NCI-H1417 treated with DMSO at 0.1 percent for 48 hours (cell line): ENCODE measurements at places on chromosomes 16 and 17.
A peak's percentile ranks its signal among the peaks of the same experiment; 100 is the strongest.

DNA sequence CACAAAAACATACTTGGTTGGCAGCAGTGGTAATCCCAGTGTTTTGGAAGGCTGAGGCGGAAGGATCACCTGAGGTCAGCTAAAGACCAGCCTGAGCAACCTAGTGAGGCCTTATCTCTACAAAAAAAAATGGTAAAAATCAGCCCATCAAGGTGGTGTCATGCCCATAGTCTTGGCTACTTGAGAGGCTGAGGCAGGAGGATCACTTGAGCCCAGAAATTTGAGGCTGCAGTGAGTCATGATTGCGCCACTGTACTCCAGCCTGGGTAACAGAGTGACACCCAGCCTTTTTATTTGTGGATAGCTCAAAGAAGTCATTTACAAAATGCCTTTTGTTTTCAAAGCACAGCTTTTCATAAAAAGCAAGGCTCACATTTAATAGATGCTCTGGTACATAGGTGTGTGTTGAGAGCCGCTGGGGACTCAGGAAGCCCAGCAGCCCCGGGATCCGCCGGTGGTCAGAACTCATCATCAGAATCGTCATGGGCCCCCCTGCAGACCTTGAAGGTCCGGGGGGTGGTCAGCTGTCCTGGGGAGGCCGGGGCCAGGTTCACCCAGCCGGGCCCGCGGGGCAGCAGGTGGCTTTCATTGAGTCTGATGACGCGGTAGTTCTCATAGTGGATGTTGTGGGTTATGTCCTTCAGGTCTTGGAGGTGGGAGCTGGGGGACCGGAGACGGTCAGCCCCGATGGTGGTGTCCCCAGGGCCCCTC lies 10.5 kb upstream of the ZNF500 start:
- DNase-seq: no peak

DNA sequence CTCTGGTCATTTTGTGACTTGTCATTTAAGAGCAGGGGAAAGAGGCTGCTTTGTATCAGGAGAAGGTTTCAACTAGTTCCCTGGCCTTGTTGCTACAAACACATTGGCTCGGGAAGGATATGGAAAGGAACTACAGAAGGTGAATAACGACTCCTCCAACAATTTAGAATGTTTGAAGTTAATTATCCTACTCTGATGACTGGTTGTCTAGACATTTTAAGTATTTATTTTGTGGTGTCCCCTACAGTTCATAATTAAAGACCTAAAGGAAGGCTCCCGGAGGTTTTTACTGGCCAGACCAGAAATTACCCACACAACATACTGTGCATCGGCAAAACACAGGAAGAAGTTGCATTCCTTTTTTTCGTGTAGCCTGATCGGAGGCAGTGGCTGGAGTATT lies 515.8 kb upstream of the SALL1 start:
- no peak for DNase-seq

DNA sequence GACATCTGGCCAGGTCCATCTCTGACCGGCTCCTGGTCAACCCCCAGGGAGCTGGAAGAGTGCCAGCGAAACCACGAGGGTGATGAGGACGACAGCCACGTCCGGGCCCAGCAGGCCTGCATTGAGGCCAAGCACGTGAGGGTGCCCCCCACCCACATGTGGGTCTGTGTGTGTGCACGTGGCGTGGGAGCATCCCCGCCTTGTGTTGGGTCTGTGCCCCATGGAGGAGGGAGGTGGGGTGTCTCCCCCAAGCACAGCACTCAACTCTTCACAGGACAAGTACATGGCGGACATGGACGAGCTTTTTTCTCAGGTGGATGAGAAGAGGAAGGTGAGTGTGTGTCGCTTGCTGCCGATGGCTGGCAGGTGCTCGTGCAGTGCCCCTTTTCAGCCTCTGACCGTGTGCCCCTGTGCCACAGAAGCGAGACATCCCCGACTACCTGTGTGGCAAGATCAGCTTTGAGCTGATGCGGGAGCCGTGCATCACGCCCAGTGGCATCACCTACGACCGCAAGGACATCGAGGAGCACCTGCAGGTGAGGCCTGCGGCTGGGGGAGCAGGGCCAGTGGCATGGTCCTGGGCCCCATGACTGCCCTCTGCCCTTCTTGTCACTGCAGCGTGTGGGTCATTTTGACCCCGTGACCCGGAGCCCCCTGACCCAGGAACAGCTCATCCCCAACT lies 1.7 kb downstream of the STUB1 start:
- DNase-seq: no peak

DNA sequence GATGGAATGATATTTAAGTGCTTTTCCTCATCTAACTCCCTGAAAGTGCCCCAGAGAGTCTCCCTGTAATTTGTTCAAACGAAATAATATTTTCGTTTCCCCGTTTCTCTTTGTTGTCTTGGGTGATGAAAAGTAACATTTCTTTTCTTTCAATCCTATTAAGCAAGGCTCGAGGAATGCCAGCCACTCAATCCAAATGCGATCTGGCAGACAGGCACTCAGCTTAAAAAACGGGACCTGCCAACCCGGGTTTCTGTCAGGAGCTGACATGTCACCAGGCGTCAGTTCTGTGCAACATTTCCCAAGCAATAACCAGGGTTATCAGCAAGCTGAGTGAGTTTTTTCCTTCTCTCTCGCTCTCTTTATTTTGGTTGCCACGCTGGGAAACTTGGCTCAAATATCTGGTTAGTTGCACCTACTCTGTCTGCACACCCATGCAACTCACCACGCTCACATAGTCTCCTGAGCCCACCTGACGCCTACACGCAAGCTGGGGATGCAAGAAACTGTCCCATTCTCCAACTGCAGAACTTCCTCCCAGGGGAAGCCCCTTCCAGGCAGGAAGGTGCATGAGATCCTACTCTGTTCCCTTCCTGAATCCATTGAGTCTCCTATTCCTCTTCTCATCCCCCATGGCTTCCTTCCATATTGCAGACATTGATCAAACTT lies 208.2 kb downstream of the C16orf78 start:
- DNase-seq: no peak

DNA sequence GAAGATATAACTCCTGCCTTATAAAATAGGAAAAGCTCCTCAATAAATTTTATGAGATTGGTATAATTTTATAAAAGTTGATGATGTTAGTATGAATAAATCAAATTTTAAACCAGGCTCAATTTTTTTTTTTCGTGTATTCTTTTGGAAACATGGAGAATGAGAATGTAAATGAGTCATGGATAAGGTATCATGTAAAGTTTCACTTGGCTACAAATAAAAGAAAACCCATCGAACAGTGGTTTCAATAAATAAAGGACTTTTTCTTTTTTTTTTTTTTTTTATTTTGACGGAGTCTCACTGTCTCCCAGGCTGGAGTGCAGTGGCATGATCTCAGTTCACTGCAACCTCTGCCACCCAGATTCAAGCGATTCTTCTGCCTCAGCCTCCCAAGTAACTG lies 67.3 kb downstream of the PHKB start:
- DNase-seq: no peak

GRCh38 chr17:61129267-61130254 lies 270.1 kb upstream of the TBX2 start:
- no peak for DNase-seq

DNA sequence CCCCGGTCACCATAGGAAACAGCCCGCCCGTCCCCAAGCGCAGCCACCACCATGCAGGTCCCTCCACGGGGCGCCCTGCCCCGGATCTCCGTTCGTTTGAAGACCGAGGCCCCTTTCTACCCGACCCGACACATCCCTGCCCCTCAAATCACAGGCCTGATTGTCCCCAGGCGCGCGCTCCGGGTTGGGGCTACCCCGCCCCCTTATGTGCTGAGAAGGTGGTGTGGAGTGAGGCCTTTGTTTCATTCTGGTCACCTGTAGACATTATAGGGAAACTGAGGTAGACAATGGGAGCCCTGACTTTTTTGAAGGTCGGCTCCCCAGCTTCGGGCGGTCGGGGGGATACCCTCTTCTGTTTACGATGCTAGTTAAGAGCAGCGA lies 763 bp upstream of the ACTG1 start:
- DNase-seq: peak; percentile 29

DNA sequence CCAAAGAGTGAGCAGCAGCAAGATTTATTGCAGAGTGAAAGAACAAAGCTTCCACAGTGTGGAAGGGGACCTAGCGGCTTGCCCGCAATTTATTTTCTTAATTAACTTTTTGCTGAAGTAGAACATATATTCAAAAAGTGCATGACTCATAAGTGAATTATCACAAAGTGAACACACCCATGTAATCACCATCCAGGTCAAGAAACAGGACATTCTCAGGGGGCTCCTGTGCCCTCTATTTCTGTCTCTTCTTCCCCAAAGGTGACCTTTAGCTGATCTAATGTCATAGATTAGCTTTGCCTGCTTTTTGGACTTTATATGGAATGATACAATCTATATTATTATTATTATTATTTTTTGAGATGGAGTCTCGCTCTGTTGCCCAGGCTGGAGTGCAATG lies 19.9 kb downstream of the ERAL1 start:
- no peak for DNase-seq

DNA sequence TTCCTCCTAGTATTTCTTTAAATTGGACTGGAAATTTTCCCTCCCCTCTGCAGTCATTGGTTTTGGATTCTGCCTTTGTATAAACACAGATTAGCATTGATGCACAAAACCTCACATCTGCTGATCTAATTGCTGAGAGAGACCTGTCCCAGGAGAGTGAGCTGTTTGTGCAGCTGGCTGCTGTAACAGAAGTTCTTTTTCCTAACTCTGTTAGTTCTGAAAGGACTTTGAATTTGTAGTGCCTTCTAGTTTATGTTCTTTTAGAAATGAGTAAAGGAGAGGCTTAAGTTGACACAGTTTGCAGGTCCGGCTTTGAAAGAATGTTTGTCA lies 45.2 kb upstream of the KPNB1 start:
- DNase-seq: no peak

- no peak for DNase-seq
Measured at GRCh38 chr17:17849147-17849820, 12.5 kb upstream of the SREBF1 start.

- no peak for DNase-seq
Measured at GRCh38 chr17:16971458-16972338, at the start of gene TNFRSF13B. TSS of gene TNFRSF13B (minus strand) at chr17:16972118. CDS start at chr17:16972075, 43 bp downstream.

DNA sequence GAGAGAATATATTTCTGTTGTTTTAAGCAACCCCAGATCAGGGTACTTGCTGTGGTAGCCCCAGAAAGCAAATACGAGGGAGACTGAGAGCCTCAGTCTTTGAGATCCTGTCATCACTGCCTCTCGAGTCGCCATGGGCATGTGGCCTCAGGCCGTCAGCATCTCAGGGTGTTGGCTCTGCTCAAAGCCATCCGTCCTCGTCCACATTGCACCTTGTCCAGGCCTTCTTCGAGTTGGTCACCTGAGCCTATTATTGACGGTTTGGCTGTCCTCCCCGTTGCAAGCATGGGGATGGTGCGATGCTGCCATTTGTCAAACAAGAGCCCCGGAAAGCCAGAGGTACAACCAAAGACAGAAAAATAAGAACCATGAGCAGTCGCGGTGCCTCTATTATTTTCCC lies 136.9 kb downstream of the IRF8 start:
- no peak for DNase-seq

DNA sequence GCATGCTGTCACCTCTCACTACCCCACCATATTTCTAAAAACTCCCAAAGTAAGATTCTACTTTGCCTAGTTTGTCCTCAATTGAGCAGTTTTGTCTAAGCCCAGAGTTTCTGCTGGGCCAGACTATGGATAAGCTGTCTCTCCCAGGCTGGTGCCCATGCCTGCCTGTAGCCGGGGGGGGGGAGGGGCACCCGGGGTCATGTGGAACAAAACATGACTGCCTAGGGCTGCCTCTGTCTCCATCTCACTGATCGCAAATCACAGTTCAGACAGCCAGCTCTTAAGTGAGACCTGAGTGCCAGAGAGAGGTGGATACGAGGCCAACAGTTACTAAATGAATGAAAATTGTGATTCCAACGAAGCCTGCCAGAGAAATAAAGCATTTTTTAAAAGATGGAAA lies 78.8 kb upstream of the RPRML start:
- no peak for DNase-seq

DNA sequence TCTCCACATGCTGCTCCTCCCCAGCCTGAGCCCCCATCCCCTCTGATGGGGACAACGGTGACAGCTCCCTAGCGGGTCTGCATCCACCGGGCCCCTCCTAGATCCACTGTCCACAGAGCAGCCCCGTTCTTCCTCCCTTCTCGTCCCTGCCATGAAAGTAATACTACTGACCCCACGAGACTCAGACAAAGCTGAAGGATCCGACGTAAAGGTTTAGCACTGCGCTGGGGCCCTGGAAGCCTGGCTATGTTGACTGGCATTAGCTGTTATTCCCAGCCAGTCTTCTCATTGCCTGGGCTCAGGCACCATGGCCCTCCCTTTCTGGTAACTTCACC lies 30.7 kb downstream of the VAC14 start:
- no peak for DNase-seq

- DNase-seq: no peak
Measured at GRCh38 chr17:75260641-75261335, 618 bp downstream of the GGA3 start.

DNA sequence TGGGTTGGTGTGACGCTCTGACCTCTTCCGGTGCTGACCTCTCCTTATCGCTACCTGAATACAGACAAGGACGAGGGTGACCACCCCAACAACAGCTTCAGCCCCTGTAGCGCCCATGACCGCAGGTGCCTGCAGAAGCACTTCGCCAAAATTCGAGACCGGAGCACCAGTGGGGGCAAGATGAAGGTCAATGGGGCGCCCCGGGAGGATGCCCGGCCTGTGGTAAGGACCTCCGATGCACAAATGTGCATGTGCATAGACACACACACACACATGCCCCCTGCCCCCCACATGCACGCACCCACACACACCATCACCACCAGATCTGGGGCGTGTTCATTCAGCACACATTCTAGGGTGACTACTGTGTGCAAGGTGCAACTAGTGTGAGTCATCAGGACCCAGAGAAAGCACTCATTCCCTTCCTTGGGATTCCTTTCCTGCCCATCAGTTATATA lies 9.7 kb downstream of the IGFBP4 start:
- no peak for DNase-seq

DNA sequence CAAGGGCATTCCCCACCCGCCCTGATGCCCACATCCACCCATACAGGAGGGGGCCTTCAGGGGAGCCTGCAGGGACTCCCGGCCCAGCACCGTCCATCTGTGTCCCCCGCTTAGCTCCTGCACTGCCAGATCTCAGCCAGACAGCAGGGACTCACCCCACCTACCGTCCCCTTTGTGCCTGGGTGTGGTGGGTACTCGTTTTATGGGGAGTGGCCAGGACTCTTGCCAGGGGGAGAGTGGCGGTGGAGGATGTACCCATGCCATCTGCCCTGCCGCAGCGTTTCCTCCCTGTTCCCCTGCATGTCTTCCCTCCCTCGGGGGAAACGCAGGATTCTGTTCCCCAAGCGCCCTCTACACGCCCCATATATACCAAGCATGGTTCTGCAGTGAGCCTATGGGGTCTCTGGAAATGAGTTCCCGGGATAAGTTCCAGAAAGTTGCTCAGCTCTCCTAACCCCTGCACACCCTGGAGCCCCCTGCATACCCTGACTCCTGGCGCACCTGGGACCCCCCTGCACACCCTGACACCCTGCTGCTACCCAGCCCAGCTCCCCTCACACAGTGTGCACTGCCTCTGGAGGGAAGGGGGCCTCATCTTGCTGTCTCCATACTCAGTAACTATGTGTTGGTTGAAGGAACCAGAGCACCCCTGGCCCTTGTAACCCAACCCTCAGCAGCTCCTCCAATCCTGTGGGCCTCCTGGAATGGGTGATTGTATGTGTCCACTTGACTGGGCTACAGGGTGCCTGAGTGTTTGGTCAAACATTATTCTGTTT lies 4.2 kb upstream of the MAFG start:
- DNase-seq: no peak

GRCh38 chr16:15721018-15721417 lies 71.0 kb downstream of the NDE1 start:
- DNase-seq: no peak

GRCh38 chr17:63082273-63082861 lies 116.3 kb downstream of the TANC2 start:
- no peak for DNase-seq

- DNase-seq: no peak
Measured at GRCh38 chr17:44376124-44376523, 12.5 kb upstream of the FAM171A2 start.
